ENCODE measurements at places on chromosomes 2 and 18. TPM values are rescaled to one million over a fixed set of nuclear protein-coding genes. Genes with fewer than 3 reads are reported as not detected.

GRCh38 chr2:213475433-213475832 lies 191.2 kb downstream of the SPAG16 start:
- DNase-seq, result no peak

DNA sequence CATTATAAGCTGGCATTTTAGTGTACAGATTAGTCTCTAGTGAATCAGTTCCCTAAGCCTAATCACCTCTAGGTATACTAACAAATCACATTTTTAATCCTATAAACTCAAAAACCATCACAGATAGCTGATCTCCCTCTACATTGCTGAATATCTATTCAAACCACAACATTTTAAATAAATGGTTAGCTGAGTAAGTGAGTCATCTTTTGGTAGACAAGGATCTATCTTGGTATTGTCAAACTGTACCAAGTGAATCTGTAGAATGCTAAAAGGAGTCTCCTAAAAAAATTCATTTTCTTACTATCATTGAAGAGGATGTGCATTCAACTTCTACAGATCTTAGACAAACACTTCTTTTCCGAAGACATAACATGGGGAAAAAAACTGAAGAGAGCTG lies 40.7 kb downstream of the INO80D start:
- DNase-seq, result no peak

The TEX44 gene
- polyA plus RNA-seq, result not detected

The IL1RL1 gene
- polyA plus RNA-seq, result 0.35 TPM

The ABCA12 gene
- polyA plus RNA-seq, result 0.03 TPM

- DNase-seq, result no peak
Measured at GRCh38 chr2:149899390-149899789, 311.8 kb upstream of the MMADHC start.

GRCh38 chr2:207239754-207240494 lies 74.2 kb upstream of the KLF7 start:
- no peak for DNase-seq

The CKAP2L gene
- polyA plus RNA-seq, result 6.4 TPM

The ATP5F1A gene
- polyA plus RNA-seq, result 500 TPM

- DNase-seq, result no peak
Measured at GRCh38 chr18:60145776-60146175, 226.8 kb downstream of the MC4R start.

The FER1L5 gene
- 3.4 TPM for polyA plus RNA-seq

The SCYGR4 gene
- polyA plus RNA-seq, result not detected

The CFAP65 gene
- polyA plus RNA-seq, result not detected

The GAREM2 gene
- 3.9 TPM for polyA plus RNA-seq

The GFPT1 gene
- 28.9 TPM for polyA plus RNA-seq

GRCh38 chr2:191533693-191534180 lies 144.2 kb upstream of the NABP1 start:
- no peak for DNase-seq

The RANBP2 gene
- polyA plus RNA-seq, result 33.5 TPM

GRCh38 chr2:174217869-174218268 lies 30.5 kb downstream of the OLA1 start:
- no peak for DNase-seq

The DSG1 gene
- not detected for polyA plus RNA-seq

- DNase-seq, result no peak
Measured at GRCh38 chr18:54558609-54559585, 32.1 kb upstream of the DYNAP start.

DNA sequence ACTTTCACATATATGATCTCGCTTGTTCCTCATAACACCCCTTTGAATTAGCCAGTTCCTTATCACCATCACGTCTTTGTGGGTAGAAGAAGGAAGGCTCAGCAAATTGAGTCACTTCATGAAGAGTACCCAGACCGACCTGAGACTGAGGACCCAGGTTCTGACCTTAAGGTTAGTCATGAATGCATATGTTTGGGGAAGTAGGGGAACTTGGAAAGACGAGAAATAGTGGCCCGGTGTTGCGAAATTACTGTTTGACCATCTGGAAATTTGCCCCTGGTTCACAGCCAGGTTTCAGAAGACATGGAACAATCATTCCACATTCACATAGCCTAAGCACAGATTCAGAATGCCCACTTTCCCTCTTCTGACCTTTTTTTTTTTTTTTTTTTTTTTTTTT lies 59.8 kb downstream of the MEIS1 start:
- DNase-seq, result no peak

- no peak for DNase-seq
Measured at GRCh38 chr2:45156605-45157004, 147.4 kb upstream of the SIX2 start.

DNA sequence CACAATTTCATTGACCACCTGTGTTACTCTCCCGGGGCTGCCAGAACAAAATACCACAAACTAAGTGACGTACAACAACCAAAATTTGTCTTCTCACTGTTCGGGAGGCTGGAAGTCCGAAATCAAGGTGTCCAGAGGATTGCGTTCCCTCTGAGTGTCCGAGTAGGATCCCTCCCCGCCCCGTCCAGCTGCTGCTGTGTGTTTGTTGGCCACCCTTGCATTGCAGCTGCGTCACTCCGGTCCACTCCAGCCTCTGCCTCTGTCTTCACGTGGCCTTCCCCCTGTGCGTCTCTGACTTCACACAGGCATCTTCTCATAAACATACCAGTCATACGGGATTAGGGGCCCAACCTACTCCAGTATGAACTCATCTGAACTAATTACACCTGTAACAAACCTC lies 251.8 kb upstream of the SMIM21 start:
- DNase-seq, result peak; percentile 76

The CPS1 gene
- polyA plus RNA-seq, result 0.99 TPM

DNA sequence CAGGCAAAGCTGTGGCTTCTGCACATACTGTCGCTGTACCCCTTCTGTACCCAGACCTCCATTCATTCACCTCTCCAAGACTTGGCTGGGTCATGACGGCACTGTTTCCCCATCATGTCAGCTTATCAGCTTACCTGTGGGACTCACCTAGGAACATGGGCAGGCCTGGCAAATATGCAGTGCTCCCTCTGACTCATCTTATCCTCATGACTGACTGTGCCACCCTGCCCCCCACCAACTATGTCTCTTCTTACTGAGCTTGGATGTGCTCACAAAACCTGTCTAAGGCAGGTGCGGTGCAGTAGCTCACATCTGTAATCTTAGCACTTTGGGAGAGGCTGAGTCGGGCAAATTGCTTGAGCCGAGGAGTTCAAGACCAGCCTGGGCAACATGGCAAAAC lies 152.4 kb downstream of the MGAT5 start:
- DNase-seq, result no peak

DNA sequence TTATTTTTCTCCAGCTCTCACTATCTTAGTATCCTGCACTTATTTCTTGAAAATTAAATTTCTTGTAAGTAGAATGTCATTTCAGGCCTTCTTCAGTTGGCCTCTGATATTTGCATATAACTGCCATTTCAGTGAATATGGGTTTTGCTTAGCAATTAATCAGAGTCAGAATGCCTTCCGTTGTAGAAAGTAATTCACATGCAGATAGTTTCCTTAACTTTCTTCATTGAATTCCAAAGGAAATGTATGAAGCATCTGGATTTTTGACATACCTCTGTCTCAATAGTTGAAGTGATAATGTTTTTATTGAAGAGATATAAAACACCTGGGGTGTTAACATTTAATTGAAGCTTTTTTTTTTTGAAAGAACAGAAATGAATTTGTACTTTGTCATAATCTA lies 914.1 kb upstream of the NXPH2 start:
- DNase-seq, result no peak
